ENCODE measurements at places on chromosomes 13 and 19. TPM values are rescaled to one million over a fixed set of nuclear protein-coding genes. Genes with fewer than 3 reads are reported as not detected.
A peak's percentile ranks its signal among the peaks of the same experiment; 100 is the strongest.

The RNF17 gene
- 0.58 TPM for total RNA-seq

DNA sequence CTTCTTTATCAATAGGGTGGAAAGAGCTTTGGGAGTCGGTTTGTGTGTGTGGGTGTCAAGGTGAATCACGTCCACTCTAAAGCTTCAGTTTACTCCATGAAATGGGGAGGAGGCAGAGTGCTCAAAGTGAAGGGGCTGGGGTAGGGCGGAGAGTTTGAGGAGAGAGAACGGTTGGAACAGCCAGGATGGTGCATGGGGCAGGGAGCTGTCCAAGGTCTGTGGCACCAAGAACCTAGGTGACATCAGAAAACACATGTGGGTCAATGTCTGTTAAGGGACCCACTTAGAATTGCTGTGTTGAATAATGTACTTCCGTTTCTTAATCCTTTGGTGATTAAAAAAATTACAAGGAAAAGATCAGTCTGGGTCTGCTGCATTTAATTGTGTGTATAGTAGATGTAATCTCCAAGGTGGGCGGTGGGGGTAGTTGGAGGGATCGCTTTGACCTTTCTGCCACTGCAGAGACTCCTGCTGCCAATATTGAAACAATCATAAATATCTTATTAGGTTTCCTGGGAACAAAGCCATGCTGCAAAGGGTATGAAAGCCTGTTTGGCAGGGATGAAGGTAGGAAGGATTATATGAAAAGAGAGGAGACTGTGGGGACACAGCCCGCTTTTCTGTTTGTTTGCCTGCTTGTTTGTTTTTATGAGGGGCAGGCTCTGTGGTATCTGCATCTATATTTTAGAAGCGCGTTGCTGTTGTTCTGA, 122.3 kb downstream of the ATP8A2 start:
- no peak for DNase-seq

The KANK3 gene
- total RNA-seq, result 28.6 TPM

The DCLK1 gene
- 24.3 TPM for total RNA-seq

DNA sequence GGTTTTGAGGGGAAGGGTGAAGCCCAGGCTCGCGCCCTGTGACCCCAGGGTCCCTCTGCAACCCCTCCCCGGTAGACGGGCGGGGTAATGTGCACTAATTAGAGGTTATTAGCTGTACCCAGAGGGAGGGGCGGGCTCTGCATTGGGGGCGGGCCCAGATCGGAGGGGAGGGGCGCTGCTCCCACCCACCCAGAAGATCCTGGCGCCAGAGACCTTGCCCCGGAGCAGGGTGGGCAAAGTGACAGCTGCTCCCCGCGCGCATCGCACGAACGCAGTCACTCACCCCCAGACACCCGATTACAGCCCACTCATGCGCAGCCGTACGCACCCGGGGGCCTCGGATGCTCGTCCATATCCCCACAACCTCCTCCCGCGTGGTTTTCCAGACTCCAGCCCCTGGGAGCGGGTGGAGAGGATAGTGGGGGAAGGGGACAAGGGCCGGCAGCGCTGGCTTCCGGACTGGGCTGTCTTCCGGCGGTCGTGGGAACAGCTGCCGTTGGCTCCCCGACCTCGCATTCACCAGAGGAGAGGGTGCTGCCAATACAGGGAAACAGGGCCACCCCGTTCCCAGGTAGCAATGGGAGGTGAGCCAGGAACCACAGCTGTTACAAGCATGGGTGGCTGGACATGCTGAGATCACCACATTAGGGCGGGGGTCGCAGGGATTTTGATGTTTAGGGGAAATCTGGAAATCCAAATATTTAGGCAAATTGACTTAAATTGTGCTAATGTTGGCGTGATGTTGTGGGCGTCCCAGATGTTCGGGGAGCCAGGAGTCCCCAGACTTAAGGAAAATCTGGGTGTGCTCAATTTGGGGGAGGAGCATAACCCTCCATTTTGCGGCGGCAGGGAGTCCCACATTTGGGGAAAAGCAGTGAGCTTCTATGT, 2.9 kb upstream of the HOOK2 start:
- peak; percentile 91 for DNase-seq

DNA sequence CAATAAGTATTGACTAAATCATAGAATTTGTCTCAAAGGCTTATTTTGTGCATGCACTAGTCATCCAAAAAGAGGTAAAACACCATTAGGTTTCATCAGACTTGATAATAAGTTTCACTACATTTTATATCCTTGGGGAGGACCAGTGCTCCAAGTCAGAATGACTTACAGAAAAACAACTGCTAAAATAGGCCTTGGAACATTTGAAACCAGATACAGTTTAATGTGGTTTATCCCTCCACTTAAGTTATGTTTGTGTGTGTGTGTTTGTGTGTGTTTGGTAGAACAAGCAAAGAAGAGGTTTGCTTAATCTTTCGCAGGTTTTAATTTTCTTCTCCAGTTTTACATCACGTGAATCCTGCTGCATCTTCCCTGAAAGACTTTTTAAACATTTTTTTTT, 570.9 kb downstream of the PCDH9 start:
- no peak for DNase-seq

The CRLF1 gene
- total RNA-seq, result 30.7 TPM

DNA sequence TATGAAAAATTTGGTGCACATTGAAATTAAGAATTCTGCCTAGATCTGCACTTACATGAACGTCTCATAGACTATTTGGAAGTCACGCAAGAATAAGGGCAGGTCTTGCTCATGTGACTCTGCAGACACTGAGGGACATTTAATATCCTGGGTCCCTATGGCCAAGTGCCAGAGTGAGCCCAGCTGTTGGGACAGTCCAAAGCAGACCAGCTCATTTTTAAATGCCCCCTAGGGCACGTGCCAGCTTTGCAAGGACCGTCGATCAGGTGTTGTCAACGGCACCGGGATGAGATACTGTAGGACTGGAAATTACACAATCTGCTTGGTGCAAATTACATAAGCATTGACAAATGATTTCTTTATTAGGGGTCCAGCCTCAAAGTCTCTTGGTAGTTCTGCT, 293.6 kb downstream of the TEX29 start:
- DNase-seq, result no peak

DNA sequence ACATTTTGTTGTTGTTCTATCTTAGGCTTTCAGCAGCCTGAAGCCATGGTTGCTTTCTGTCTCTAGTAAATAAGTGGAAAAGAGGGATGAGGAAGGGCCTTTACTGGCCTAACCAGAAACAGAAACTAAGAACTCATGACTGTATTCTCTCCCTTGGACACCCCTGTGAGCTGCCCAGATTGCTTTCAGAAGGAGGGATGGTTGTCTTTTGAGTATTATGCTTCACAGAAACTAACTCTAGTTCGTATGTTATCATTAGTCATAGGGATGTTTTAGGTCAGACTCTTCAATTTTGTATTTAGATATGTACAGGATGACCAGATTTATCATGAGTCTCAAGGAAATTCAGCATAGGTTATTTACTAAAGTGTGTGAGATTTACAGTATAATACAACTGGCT, 17.5 kb downstream of the BORA start:
- no peak for DNase-seq

The DMWD gene
- 57.2 TPM for total RNA-seq

GRCh38 chr13:72677431-72677830, 50.0 kb downstream of the MZT1 start:
- DNase-seq, result no peak

The NLRP4 gene
- total RNA-seq, result not detected

All from mesenteric fat pad (tissue), 1 donor.